ENCODE measurements at places on chromosomes 2 and 18.

DNA sequence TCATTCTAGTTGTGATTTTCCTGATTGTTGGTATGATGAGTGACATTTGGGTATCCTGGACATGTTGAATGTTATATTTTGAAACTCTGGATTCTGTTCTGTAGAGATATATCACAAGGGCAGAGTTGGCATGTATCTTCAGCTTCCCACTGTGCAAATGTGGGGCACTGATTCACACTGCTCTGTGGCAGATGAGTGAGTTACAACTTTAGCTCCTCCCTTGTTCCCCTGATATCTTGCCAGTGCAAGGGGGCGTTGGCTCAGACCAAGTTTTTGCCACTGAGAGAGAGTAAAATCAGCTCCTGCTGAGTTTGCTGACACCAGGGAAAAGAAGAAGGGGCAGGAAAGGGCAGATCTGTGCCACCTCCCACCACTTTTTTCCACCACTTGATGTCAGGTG, 199.6 kb upstream of the MMADHC start:
- no peak for DNase-seq

GRCh38 chr2:218202266-218202665, 14.7 kb upstream of the ARPC2 start:
- no peak for DNase-seq

DNA sequence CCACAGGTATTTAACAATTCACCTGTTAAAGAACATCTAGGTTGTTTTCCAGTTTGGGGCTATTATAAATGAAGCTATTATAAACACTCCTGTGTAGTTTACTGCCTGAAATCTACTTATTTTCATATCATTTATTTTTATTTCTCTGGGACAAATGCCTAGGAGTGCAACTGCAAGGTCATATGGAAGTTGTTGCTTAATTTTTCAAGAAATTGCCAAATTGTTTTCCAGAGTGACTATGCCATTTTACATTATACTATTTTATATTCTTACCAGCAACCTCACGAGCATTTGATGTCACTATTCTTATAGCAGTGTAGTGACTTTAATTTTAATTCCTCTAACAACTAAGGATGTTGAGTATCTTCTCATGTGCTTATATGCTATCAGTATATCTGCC, 298.4 kb downstream of the EXOC6B start:
- DNase-seq = no peak

DNA sequence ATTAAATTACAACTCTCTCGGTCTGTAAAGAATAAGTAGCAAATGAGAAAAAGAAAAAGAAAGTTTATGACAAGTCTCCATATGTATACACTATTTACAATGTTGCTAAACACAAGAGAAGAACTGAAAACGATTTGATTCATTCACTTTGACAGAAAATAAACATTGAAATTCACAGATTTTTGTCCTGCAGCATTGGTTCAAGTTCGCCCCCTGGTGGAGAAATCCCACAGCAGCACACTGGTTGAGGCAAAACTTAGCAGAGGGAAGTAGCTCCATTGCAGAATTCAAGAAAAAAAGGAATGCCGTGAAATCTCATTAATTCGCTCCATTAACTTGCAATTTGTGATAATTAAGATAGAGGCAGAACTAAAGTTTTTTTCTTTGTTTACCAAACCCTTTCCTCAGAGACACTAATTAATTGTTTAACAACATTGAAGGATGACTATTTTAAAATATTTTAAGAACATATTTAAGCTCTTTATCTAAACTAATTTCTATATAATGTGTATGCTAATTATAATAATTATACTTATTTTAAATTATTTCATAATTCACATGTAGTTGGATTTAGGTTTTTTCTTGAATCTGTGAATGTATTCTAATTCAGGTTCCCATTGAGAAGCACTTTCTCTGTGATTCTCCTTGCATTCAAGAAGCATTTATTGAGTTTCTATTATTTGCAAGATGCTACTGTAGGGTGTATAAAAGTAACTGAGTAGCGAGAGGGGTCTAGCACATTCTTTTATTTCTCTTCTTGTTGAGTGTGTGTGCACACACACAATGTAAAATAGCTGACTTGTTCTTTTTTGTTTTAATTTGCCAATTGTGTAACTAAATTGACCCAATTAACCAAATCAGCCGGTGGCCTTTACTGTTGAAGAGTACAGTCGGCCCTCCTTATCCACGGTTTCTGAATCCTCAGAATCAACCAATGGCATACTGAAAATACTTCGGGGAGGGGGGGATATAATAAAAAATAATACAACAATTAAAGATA, 74.1 kb downstream of the COL4A3 start:
- DNase-seq = peak; percentile 58

GRCh38 chr2:228624733-228625132, 443.2 kb upstream of the SPHKAP start:
- DNase-seq = no peak

DNA sequence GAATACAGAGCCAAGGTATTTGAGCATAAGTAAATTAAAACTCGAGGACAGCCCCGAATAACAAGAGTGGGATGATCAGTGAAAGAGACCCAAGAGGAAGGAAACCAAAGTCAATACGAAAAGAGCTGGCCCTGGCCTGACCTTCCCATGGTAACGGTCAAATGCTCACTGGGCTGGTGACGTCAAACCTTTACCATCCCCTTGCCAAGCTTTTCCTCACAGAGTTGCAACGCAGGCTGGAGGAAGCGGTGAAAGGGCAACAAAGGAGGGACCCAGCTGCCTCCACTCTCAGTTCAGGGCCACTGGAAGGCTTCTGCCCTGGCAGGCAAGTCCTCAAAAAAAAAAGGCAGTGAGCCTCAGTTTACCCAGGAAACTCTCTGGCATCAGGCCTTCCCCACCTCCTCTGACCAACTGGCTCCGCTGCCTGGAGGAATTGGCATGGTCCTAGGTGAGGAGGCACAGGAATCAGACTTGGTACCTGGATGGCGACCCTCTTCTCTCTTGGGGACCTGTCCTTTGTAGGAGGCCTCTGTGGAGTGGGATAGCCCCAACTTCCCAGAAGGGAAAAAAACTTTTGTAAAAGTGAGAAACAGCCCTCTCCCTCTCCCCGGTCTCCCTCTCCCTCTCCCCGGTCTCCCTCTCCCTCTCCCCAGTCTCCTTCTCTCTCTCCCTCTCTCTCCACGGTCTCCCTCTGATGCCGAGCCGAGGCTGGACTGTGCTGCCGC, 212.4 kb downstream of the ANAPC1 start:
- no peak for DNase-seq

Data from effector CD4-positive, alpha-beta T cell (primary cell).